Immature natural killer cell (primary cell): ENCODE measurements at places on chromosomes 6 and 20. TPM values are rescaled to one million over a fixed set of nuclear protein-coding genes. Genes with fewer than 3 reads are reported as not detected.

The COL19A1 gene
- polyA plus RNA-seq = not detected

The CLVS2 gene
- not detected for polyA plus RNA-seq

The PLN gene
- polyA plus RNA-seq = not detected

The WFDC2 gene
- not detected for polyA plus RNA-seq

The ENPP1 gene
- polyA plus RNA-seq = 1.3 TPM

The SLC17A1 gene
- polyA plus RNA-seq = not detected

The TNXB gene
- not detected for polyA plus RNA-seq

The OXT gene
- polyA plus RNA-seq = not detected

The GMPR gene
- 2.7 TPM for polyA plus RNA-seq

The NKAPL gene
- polyA plus RNA-seq = 0.28 TPM

The SNAI1 gene
- polyA plus RNA-seq = 0.36 TPM

The SAMD10 gene
- 8.5 TPM for polyA plus RNA-seq

The KIFC1 gene
- polyA plus RNA-seq = 2.2 TPM

The CRISP3 gene
- polyA plus RNA-seq = not detected

The CD93 gene
- 0.71 TPM for polyA plus RNA-seq

The PTK7 gene
- 1.1 TPM for polyA plus RNA-seq

The SLC22A3 gene
- 0.11 TPM for polyA plus RNA-seq

The ULBP1 gene
- polyA plus RNA-seq = not detected

The E2F1 gene
- 1.5 TPM for polyA plus RNA-seq

The STK38 gene
- polyA plus RNA-seq = 179 TPM

The KCNK15 gene
- not detected for polyA plus RNA-seq

The CPXM1 gene
- polyA plus RNA-seq = 0.74 TPM
